GM12878 (cell line): ENCODE measurements at places on chromosomes 12 and 14. TPM values are rescaled to one million over a fixed set of nuclear protein-coding genes. Genes with fewer than 3 reads are reported as not detected.
A peak's percentile ranks its signal among the peaks of the same experiment; 100 is the strongest.

Gene ALDH1L2
- 12.0 and 13.2 TPM in 2 replicates for total RNA-seq

DNA sequence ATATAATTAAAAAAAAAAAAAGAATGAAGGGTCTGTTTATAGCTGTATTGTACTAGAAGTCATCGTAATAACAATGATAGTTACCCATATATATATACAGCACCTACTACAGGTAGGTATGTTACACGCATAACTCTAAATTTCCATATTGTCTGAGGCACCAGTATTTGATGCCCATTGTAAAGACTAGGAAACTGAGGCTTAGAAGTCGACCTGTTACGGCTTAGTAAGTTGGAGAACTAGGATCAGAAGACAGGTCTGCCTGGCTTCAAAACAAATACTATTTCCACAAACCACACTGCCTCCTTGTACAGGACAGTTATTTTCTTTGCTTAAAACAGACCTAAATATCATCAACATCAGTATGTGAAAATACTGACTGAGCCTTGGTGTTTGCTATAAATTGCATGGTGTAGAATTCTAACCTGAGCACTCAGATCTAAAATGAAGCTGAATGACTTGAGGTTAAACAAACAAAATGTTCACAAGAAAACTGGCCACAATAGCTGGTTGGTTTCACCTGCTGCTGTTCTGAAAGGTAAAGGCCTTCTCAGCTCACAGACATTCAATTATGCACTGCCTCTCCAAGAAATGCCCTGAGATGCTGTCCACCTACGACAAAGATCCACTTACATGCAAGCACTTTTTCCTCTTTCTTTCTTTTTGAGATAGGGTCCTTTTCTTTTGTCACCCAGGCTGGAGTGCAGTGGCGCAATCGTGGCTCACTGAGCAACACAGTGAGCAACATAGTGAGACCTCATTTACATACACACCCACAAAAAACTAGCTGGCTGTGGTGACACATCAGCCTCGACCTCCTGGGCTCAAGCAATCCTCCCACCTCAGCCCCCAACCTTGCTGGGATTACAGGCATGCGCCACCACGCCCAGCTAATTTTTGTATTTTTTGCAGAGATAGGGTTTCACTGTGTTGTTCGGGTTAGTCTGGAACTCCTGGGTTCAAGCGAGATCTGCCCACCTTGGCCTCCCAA lies 35.7 kb downstream of the SSH1 start:
- no peak for DNase-seq
- H3K27ac ChIP-seq = peak overlapping the region; percentile 24
- peaks cover 21% of the 10 kb centered on the region for H3K36me3 ChIP-seq
- no peak overlapping the region for H3K4me3 ChIP-seq

- no peaks in the 10 kb centered on the region for H3K4me1 ChIP-seq
- no peak overlapping the region for H3K4me3 ChIP-seq
- H3K36me3 ChIP-seq = peaks cover 28% of the 10 kb centered on the region; the same call in 1 of the 2 replicates
- DNase-seq = no peak
- H3K27me3 ChIP-seq = no peaks in the 10 kb centered on the region
- no peak overlapping the region for H3K27ac ChIP-seq
Observed at GRCh38 chr12:113165521-113166450, 16.3 kb downstream of the CFAP73 start.

DNA sequence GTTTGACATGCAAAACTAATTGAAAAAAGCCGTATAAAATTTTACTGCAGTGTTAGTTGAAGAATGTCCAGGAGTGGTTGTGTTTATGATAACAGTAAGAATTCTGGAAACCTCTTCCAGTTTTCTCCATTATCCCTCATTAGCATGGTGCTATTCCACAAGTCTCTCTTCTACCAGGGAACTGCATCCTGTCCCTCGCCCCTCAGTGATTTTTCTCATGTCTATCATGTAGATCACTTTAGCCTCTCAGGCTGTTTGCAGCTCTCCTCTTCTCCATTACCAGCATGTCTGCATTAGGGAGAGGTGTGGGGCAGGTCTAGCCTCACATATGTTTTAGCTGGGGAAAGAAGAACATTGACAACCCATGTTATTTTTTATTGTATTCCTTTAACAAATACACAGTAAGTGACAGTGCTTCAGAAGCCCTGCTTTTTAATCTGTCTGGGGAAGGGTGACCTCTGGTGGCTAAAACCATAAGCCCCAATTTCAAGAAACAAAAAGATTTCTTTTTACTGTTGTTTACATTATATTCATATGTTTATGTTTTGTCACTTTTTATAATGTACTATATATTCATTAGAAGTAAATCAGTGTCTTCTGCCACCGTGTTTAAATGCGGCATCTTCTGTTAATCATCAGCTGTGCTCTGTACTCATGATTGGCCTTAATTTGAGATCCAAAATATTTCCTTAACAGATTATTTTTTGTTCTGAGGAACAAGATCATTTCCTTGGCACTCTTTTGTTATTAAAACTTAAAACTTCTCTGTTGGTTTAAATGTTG lies 70.7 kb downstream of the RASSF8 start:
- no peaks in the 10 kb centered on the region for H3K27me3 ChIP-seq
- no peaks in the 10 kb centered on the region for H3K36me3 ChIP-seq

DNA sequence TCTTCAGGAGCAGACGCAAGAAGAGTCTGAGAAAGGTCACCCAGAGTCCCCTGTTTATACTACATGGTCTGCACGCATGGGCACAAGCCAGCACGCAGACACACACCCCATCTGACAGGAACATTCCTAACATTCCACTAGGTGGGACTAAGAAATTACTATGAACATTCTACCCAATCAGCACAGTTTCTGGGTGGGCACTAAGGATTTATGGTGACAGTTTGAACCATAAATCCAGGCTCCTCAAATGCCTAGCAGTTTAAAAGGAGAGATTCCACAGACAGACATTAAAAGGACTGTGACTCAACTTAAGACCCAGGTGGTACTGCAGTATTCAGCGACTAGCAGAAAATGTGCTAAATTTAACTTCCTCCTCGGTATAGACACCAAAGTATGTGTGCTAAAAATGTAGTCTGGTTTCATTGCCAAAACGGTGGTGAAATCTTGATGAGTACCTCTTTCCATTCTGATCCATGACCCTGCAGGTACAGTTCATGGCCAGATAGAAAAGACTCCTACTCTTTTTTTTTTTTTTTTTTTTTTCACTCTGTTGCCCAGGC lies 16.2 kb downstream of the ABHD4 start:
- no peak for DNase-seq
- no peak overlapping the region for H3K27ac ChIP-seq

GRCh38 chr12:79710707-79711483 lies 20.1 kb upstream of the PAWR start:
- no peak for DNase-seq
- no peaks in the 10 kb centered on the region for H3K4me1 ChIP-seq
- H3K4me3 ChIP-seq = no peak overlapping the region
- H3K36me3 ChIP-seq = no peaks in the 10 kb centered on the region
- no peaks in the 10 kb centered on the region for H3K27me3 ChIP-seq

GRCh38 chr14:66087231-66087630 lies 398.9 kb upstream of the CCDC196 start:
- no peaks in the 10 kb centered on the region; the same call in none of the 2 replicates for H3K27me3 ChIP-seq
- no peaks in the 10 kb centered on the region for H3K4me1 ChIP-seq
- DNase-seq = no peak

DNA sequence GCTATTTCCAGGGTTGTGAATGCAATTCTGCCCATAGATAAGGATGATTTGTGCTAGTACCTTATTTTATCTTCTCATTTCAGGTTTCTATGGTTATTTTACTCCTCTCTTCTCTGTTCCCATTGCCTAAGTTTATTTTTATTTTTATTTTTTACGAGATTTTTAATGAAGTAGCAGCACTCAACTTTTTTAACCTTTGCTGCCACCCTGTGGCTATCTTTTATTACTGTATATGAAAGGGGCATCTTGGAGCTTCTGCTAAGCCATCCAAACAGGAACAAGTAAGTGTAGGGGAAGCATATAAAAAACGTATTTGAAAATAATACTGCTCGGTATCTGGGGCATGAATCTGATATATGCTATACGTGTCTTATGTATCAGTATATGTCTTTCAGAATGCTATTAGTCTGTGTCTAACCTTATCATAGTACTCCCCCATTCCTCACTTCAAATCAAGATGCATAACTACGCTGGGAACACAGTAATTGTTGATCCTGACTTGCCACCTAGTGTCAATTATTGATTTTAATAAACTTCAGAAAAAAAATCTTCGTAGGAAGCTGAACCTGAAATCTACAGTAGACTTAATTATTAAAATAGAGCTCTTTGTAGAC lies 60.3 kb downstream of the KLRG1 start:
- H3K27me3 ChIP-seq = peaks cover 3% of the 10 kb centered on the region
- H3K4me3 ChIP-seq = no peak overlapping the region
- no peaks in the 10 kb centered on the region for H3K4me1 ChIP-seq
- H3K27ac ChIP-seq = no peak overlapping the region

- H3K27ac ChIP-seq = no peak overlapping the region
- H3K4me1 ChIP-seq = no peaks in the 10 kb centered on the region
- H3K36me3 ChIP-seq = no peaks in the 10 kb centered on the region
- no peak for DNase-seq
- H3K27me3 ChIP-seq = no peaks in the 10 kb centered on the region
Observed at GRCh38 chr12:19010087-19010486, 119.4 kb upstream of the PLEKHA5 start.

DNA sequence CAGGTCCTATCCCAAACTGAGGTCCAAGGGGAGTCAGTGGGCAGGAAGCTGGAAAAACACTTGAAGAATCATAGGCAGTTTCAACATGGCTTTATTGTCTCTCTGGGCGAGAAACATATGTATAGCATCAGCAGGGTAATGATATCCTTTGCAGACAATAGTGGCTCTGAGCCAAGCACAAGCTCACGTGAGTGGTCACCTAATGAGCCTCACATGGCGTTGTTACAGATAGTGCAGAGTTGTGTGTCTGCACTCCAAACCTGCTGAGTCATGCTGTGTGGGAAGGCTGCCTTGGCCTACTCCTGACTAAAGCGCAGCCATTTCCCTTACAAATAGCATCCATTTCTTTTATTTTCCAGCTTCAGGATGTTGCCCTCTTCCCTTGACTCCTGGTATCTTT lies 105.2 kb upstream of the SYT1 start:
- no peak overlapping the region for H3K4me3 ChIP-seq
- H3K36me3 ChIP-seq = no peaks in the 10 kb centered on the region
- no peaks in the 10 kb centered on the region for H3K4me1 ChIP-seq
- no peak for DNase-seq

Gene CIROP
- total RNA-seq = not detected in 2 replicates
